T-helper 1 cell (primary cell): ENCODE measurements at places on chromosomes 7 and 10.

DNA sequence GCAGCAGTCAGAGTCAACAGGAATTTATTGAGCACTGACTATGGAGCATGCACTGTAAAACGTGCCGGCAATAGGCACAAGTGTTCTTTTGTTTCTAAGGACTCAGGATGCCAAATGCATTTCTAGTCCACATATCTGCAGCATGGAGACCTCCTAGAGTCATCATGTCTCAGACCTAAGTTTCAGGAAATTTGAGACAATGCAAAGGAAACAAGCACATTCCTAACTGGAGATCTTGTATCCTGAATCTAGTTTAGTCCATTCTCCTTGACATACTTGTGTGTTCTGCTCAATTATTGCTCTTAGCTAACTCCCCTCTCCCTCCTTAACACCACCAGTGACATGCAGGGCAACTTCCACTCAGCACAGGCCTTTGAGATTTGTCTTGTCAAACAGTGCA lies 173.2 kb downstream of the ZNF438 start:
- no peak for DNase-seq

- no peak for DNase-seq
Measured at GRCh38 chr7:36283711-36284130, 105.9 kb upstream of the ANLN start.

DNA sequence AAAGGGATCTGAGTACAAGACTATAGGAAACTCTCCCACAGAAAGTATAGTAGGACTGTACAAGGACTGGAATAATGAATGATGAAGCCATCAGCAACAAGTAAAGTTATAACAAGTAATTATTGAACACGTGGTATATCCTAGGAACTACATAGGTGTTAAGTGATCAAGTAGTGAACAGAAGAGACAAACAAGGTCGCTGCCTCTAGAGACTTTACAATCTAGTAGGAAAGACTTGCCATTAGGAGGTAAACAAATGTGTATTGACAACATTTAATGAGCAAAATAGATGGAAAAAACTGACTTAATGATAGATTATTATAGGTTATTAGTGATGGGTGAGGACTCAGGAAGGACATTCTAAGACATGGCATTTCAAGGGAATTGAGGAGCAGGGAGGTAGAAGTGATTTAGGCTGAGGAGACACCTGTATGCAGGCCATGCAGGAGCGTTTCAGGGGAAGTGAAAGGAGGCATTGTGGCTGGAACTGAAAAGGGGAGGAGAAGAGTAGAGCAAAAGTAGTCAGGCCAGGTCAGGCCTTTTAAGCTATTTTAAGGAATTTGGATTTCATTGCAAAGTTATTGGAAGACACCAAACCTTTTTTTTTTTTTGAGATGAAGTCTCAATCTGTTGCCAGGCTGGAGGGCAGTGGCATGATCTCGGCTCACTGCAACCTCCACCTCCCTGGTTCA lies 8.5 kb upstream of the GLCCI1 start:
- no peak for DNase-seq

GRCh38 chr7:29325476-29325875 lies 130.9 kb downstream of the CHN2 start:
- no peak for DNase-seq

GRCh38 chr7:1741246-1741645 lies 71.2 kb downstream of the ELFN1 start:
- DNase-seq, result no peak

DNA sequence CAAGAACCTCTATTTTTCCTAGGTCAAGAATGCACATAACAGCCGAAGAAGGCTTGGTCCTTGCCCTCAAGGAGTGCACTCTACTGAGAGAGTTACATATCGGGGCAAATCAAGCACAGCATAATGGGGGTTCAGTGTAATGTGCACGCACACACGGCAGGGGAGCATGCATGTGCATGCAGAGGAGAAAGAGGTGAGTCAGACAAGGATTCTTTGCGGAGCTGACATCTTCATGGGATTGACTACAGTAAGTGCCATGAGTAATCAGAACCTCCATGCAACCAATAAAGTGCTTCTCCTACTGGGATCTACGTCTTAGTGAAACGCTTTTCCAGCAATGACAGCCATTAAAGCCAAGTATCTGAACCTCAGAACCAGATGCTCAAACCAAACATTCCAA lies 123.6 kb downstream of the RNF216 start:
- no peak for DNase-seq

GRCh38 chr7:22229148-22229547 lies 127.8 kb downstream of the RAPGEF5 start:
- DNase-seq, result no peak

GRCh38 chr10:43284341-43284910 lies 17.6 kb upstream of the RASGEF1A start:
- DNase-seq, result peak; percentile 30

GRCh38 chr7:81594767-81595166 lies 175.1 kb downstream of the HGF start:
- DNase-seq, result no peak

DNA sequence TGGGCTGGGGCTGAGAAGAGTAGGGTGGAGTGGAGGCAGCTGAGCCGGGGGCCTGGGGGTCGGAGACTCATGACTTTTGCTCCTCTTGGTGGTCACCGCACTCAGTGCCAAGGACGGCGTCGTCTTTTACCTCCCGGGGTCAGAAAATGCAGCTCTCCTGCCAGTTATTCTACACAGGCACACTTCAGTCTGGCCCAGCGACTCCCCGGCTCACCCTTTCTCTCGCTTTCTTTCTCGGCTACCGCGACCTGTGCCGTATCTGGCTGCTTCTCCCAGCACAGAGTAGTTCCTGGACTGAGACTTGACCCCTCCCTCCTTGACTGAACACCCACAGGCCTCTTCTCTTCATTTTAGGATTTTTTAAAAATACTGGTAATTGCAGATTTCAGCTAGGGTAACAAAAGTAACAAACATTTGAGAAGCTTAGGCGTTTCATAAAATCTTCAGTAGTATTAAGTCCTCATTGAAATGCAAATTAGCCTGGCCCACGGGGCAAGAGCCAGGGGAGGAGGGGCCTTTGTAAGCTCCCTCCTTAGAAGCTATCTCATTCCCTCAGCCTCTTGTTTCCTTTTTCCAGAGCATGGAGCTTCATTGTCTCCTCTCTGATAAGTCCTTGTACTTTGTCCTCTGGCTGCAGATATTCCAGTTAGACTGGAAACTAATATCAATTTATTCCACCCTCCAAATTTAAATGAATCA lies 1.1 kb upstream of the PRLHR start:
- no peak for DNase-seq

- DNase-seq, result no peak
Measured at GRCh38 chr10:96541921-96542320, 28.2 kb upstream of the TLL2 start.

DNA sequence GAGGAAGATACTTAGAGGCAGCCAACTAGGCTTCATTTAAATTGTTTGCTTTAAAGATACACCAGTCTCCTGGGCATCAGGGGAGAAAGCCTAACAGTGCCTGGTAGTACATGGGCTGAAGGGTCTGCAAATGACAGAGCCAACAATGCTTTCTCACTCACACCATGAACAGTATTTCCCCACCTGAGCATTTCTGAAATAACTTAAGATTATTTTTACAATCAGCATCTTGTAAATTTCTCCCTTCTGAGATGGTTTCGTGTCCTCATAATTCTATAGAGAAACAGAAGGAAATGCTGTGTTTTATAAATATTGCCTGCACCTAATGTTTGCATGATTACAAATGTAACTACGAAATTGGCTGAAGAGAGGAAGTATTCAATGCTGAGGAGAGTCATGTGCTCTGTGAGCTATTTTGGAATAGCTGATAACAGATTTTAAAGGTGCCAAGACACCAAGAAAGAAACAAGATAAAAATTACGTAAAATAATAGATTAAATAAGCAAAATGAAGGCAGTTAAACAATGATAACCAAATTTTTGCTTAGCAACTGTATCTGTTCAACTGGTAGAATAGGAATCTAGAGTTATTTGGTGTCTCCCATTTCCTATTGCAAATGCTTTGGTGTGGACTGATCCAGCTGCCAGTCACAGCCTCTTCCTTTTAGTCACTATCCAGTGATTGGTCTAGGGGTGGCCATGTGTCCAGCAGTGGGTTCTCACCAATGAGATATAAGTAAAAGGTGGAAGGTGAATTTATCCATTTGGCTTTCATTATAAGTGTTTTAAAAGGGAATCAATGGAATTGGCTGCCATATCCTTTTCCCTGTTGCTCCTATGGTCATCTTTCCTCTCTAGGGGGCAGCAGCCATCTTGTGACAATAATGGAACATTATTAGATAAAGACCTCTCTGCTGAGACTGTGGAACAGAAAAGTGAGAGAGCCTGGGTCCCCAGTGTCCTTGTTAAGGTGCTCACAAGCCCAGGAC lies 167.9 kb upstream of the SLC26A5 start:
- no peak for DNase-seq

- no peak for DNase-seq
Measured at GRCh38 chr10:7558036-7558435, 108.7 kb downstream of the ITIH5 start.

DNA sequence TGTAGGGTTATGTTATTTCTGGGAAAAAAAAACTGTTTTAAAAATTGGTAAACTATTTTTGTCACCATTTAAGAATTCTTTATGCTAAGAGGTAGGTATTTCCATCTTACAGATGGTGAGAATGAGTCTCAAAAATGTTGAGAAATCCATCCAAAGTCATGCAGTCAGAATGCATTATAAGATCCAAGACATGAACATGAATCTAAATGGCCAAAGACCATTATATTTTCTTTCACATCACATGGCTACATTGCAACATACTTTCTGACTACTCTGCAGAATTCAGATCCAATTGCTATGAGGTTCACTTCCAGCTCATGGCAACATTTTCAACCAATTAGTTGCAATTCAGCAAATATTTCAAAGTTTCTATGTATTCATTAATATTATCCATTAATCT lies 181.2 kb downstream of the TWIST1 start:
- DNase-seq, result no peak

DNA sequence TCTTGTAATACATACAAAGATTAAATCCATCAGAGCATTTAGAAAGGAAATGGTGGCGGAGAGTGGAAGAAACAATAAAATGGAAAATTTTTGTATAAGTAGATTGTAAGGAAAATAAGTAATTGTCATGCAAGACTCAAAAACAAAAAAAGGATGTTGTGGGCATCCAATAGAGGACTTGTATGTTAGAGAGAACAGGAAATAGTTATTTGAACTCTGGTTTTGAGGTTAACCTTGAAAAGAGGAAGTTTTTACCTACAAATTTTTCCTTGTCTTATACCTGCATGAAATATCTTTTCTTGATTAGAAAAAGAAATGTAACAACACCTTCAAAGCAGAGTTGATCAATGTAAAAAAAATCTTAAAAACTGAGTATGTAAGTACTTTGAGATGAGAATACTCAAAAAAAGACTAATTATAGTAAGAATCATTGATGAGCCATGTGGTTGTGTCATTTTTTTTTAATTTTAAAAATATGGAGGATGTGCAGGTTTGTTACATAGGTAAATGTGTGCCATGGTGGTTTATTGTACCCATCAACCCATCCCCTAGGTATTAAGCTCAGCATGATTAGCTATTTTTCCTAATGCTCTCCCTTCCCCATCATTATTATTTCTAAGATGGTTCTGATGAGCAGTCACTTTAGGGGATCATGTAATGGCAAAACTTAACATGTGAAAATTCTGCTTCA lies 11.9 kb downstream of the TMEM106B start:
- DNase-seq, result no peak

DNA sequence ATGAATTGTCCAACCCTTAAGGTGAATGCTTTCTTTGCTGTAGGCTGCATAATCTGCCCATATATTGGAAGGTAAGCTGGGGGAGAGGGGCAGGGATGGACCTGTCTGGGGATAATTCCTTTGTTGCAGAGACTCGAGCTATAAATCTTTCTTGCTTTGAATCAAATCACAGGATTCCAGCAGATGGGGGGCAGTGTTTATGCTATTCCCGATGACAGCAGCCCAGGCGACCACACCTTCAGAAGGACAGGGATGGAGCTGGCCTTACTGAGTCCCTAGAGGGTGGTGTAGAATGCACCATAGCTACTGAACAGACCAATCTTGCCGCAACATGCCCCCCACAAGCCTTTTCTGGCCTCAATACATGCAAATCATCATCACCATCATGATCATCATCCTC lies 2.5 kb downstream of the PODXL start:
- DNase-seq, result no peak

DNA sequence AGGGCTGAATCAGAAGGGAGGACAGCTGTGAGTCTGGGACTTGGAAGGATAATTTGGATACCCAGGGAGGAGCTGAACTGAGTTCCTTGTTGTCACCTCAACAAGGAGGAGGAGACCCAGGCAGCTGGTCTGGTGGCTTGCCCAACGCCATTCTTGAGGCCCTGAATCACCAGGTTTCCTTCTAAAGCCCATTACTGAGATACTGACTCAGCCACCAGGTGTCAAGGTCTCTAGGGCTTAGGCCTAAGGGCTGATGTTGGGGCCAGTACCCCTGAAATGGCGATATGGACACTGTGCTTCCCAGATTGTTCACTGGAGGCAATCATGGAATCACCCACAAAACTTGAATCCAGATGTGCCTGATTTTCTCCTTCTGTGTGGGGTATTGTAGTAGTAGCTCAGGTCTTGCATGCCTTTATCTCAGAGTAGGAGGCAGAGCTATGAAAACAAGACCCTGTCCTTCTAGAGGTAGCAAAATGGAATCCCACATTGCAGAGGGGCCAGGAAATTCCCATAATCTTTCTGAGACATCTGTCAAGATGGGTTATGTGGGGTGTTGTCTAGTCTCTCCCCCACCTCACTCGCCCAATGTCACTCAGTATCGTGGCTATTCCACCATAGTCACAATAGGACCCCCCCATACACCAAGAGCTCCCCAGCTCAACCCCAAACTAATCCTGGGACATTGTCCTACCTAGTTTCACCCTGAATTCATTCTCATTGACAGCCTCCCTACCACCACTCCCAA lies 1.8 kb upstream of the ATG9B start:
- DNase-seq, result no peak

DNA sequence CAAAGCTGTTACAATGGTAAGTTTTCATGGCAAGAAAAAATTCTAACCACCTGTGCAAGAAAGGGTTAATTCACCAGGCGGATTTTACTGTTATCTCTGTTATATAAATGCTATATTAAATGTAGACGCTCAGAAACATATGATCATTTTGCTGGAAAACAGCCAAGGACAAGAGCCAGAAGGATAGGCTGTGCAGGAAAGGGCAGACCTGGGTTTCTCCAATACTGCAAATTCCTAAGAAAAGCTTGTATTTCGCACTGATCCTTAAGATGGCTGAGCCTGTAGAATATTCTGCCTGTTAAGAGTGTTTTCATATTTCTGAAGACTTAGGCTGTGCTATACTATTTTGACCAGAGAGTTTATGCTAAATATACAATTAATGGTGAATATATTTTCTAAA lies 564.1 kb upstream of the KCND2 start:
- no peak for DNase-seq

DNA sequence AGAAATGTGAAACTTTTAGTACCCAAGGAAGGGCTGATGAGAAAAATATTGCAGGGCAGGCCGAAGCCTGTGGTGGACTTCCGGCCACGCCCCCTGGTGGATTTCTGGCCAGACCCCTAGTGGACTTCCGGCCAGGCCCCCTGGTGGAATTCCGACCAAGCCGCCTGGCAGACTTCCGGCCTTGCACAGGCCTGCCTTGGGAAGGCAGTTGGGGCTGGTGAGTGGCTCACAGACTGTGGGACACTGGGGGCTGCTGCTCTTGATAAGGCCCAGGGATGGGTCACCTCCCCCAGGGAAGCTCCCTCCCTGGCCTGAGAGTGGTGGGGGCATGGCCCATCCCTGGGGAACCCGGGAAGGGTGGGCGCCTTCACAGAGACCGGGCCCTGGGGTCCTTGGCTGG lies 116.4 kb upstream of the MKI67 start:
- no peak for DNase-seq

GRCh38 chr10:91341686-91342085 lies 68.5 kb upstream of the HECTD2 start:
- DNase-seq, result no peak
